ENCODE measurements at places on chromosomes 4 and X. TPM values are rescaled to one million over a fixed set of nuclear protein-coding genes. Genes with fewer than 3 reads are reported as not detected.

- peaks cover under 1% of the 10 kb centered on the region for H3K4me1 ChIP-seq
- DNase-seq = no peak
- H3K4me3 ChIP-seq = no peak overlapping the region
These were observed 111.3 kb downstream of the ARHGAP10 start for GRCh38 chr4:147843162-147843561.

- no peaks in the 10 kb centered on the region for H3K36me3 ChIP-seq
- no peak overlapping the region for H3K4me3 ChIP-seq
- no peaks in the 10 kb centered on the region for H3K4me1 ChIP-seq
- no peak overlapping the region for H3K27ac ChIP-seq
- no peaks in the 10 kb centered on the region for H3K27me3 ChIP-seq
- no peak for DNase-seq
These were observed 181.3 kb downstream of the VEGFC start for GRCh38 chr4:176611381-176611780.

GRCh38 chr4:43330288-43330687 lies 437.8 kb downstream of the GRXCR1 start:
- DNase-seq = no peak
- H3K27ac ChIP-seq = no peak overlapping the region
- H3K4me3 ChIP-seq = no peak overlapping the region
- H3K27me3 ChIP-seq = peaks cover 2% of the 10 kb centered on the region
- H3K4me1 ChIP-seq = no peaks in the 10 kb centered on the region

- no peak overlapping the region for H3K4me3 ChIP-seq
- no peak overlapping the region for H3K27ac ChIP-seq
- no peak for DNase-seq
- H3K27me3 ChIP-seq = no peaks in the 10 kb centered on the region
- H3K4me1 ChIP-seq = no peaks in the 10 kb centered on the region
These were observed 103.3 kb upstream of the TLR3 start for GRCh38 chr4:185965426-185966384.

Gene TMPRSS11D
- not detected for polyA plus RNA-seq

Gene PHKA2
- 4.4 TPM for polyA plus RNA-seq

Gene HSFX1
- 0.26 TPM for polyA plus RNA-seq
